ENCODE measurements at places on chromosomes 5 and 9.

DNA sequence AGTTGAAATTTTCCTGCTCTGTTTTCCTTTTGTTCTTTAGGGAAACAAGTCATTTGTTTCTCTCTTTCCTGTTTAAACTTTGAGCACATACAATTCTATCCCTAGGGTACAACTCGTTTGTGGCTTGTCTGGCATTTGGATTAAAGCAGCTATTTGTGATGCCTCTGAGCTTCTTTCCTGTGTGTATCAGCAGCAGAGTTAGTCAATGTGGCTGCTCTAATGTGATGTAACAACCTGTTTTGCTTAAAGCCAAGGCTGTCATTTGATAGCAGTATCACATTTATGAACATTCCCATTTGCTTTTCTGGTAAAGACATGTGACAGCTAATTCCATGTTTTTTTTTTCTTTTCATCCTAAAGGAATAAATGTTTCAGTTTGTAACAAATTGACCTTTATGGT, 314.3 kb upstream of the CHD1 start:
- no peak for DNase-seq

GRCh38 chr9:119667163-119667562, 297.9 kb upstream of the BRINP1 start:
- DNase-seq: no peak

GRCh38 chr9:100465274-100465673, 7.7 kb upstream of the TMEFF1 start:
- no peak for DNase-seq

- DNase-seq: no peak
Observed at GRCh38 chr9:76618762-76619161, 145.5 kb upstream of the PCA3 start.

- no peak for DNase-seq
Observed at GRCh38 chr9:77839459-77840140, 191.5 kb upstream of the GNA14 start.

DNA sequence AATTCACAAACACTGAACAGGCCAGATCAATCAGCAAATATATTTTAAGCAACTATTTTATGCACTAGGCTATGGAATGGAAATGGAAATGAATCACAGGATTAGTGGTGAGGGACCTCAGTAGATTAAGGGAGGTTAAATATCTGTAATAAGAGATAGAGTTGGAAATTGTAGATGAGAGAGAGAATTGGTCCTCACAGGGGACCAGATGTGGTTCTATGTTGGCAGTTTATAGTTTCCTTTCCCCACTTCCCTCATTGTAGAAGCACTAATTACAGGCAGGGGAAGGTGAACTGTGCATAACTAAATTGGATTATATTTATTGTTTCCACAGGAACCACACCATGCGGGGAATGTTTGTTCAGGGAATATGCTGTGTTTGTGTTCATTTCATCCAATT, 496.2 kb downstream of the ARHGEF28 start:
- no peak for DNase-seq

DNA sequence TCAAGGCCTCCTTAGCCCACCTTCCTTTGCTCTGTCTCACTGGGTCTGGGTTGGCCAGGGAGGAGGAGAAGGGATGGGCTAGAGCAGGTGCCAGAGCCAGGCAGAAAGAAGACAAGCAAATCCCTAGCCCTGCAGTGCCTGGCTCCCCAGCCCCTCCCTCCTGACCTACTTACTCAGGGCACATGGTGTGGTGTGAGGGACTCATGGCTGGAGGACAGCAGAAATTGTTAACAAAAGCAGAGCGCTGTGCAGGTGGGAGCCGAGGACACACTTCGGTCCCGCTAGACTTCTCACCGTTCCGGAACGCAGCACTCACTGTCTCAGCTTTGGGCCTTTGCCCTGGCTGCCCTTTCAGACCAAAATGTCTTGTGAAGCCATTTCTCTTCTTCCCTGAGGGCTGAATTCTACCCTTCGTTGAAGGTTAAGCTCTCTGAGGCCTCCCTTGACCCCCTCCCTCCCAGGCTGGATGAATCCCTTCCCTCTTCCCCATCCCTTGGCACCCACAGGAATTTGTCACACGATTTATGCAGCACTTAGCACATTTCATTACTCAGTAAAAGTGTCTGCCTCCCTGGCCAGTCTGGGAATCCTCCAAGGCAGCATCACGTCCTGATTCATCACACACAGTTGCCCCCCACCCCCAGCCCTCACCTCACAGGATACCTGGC, 263.9 kb upstream of the TRPC7 start:
- no peak for DNase-seq

GRCh38 chr5:59335544-59335943, 558.0 kb downstream of the PDE4D start:
- DNase-seq: no peak

DNA sequence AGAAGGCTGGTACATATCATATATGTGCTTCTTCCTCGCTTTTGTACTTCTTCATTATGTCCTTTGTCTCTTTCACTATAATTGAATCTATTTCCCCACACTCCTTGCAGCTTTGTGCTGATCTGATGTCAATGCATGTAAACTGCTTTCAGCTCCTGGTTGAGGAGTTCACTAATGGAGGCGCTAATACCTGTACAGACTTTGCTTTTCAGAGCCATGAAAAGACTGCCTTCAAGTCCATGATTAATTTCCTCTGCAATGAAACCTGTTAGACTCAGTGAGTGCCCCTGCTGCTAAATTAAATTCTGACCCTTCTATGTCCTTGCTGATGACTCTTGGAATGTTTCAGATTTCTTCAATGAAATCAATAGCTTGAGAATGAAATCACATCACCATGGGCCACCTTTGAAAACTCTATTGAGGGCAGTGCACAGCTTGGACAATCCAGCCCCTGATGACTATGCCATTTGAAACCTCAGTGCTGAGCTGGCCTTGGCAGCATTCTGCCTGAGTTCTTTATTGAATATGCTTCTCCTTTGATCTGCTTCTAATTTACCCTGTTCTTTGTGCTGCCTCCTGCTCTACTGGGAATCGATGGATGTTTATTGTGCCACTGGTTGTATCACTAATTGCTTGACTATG, 358.2 kb upstream of the DMAC1 start:
- no peak for DNase-seq

- DNase-seq: no peak
Observed at GRCh38 chr9:105403552-105404248, 44.1 kb upstream of the FSD1L start.

GRCh38 chr9:71819115-71819739, 50.9 kb upstream of the CEMIP2 start:
- DNase-seq: no peak

DNA sequence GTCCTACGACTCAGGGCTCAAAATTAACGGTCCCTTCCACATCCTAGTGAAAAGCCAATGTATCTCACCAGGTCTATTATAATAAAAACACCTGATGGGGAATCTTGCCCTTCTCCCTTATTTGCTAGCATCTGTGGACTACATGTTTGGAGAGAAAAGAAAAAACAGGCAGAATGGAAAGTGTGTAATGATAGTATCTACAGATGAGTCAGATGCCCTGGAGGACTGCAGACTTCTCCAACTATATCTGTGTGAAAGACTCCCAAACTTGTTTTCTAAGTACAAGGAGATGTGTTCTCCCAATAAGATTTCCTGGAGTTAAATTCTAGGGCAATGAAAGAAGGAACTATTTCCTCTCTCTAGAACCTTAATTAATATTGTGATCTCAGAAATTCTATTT, 66.0 kb downstream of the FOXB2 start:
- DNase-seq: no peak

- no peak for DNase-seq
Observed at GRCh38 chr5:122702524-122702875, 72.4 kb upstream of the SNX2 start.

DNA sequence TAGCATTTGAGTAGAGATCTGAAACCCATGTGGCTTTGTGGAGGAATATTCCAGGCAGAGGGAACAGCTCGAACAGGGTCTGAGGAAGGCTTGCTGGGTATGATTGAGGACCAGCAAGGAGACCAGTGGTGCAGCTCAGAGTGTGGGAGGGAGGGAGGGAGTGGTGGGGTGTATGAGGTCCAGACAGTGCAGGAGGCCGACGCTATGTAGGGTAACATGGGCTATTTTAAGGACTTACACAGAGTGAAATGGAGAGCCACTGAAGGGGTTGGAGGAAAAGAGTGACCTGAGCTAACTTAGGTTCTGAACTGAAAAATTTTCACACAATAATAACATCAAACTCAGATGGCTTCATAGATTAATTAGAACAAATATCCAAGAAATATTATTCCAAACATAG, 41.9 kb downstream of the HMGXB3 start:
- DNase-seq: no peak

GRCh38 chr5:32159328-32160072, 14.6 kb downstream of the GOLPH3 start:
- no peak for DNase-seq

- no peak for DNase-seq
Observed at GRCh38 chr9:77038281-77039036, 19.0 kb downstream of the FOXB2 start.

- DNase-seq: no peak
Observed at GRCh38 chr5:145210020-145210419, 625.1 kb downstream of the PRELID2 start.

- DNase-seq: no peak
Observed at GRCh38 chr5:178328826-178329730, 96.5 kb upstream of the PHYKPL start.

- no peak for DNase-seq
Observed at GRCh38 chr9:135926402-135927194, 19.3 kb upstream of the CAMSAP1 start.

- DNase-seq: no peak
Observed at GRCh38 chr5:80933036-80933435, 27.1 kb upstream of the RASGRF2 start.
